NCI-H187 treated with DMSO at 0.1 percent for 48 hours (cell line): ENCODE measurements at places on chromosomes 6 and 20.

DNA sequence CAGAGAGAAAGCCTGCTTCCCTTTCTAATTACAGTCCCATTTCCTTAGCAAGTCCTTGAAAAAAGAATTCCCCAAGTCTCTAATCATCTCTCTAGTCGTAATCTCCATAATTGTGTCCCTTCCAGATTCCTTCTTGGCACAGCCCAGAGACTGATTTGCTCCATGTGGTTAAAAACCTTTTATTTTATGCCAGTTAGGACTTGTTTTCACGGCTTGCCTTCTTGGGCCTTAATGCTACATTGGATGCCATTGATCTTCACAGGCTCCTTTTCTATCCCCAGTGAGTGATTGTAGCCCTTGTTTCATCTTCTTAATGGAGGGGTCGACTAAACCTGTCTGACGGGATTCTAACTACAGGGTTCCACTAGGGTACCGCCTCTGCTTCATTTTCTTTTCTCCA is 650.6 kb upstream of the ARID1B start:
- no peak for DNase-seq

- DNase-seq, result no peak
Measured at GRCh38 chr20:49757597-49757996, 43.9 kb upstream of the B4GALT5 start.

GRCh38 chr6:27472182-27472616 is 706 bp downstream of the ZNF184 start:
- DNase-seq, result no peak

DNA sequence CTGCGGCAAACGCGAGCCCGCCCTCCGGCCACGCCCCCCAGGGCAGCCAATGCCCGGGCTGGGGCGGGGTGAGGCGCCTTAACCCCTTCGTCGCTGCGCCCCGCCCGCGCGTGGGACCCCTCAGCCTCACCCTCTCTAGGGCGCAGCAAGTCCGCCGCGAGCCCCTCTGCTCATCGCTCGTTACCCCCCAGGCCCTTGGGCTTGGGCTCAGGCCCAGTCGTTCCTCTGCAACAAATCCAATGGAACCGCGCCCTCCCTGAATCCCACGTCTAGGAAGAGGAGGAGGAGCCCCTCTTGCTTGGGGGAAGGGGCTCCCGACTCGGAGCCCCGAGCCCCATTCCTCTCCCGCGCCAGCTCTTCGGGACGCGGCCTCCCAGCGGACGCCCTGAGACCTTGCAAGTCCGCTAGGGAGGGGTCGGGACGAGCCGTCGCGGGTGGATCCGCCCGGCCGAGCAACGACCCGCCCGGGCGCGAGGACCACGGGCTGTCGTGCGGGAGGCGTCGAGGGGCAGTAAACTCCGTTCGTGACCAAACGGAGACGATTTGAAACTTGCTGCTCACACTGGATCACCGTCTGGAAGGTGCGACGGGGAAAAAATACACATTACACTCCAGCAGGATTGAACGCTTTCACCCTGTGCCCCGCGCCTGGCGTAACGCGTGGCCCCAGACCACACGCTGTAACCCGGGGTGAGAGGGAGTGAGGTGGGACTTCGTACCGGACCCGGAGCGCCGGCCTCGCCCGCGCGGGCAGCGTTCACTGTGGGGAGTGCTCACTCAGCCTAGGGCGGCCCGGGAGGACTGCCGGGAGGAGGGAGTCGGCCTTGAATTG is 477 bp upstream of the LZTS3 start:
- DNase-seq, result peak; percentile 51

DNA sequence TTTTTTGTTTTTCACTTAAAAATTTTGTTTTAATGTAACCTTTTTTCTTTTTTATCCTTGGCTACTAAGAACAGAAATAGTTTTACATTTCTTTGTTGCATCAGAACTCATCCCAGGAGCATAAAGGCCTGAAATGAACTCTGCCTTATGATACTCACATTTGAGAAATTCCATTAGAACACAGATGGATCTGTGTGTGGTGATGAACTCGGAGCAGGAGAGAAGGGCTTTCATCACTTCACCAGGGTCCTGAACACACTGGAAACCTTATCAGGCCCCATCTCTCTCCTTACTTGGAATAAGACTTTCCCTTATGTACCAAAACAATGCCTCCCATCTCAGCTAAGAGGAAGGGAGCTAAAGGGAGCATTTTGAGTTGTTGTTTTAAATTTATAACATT is 139.4 kb downstream of the PHF3 start:
- no peak for DNase-seq

DNA sequence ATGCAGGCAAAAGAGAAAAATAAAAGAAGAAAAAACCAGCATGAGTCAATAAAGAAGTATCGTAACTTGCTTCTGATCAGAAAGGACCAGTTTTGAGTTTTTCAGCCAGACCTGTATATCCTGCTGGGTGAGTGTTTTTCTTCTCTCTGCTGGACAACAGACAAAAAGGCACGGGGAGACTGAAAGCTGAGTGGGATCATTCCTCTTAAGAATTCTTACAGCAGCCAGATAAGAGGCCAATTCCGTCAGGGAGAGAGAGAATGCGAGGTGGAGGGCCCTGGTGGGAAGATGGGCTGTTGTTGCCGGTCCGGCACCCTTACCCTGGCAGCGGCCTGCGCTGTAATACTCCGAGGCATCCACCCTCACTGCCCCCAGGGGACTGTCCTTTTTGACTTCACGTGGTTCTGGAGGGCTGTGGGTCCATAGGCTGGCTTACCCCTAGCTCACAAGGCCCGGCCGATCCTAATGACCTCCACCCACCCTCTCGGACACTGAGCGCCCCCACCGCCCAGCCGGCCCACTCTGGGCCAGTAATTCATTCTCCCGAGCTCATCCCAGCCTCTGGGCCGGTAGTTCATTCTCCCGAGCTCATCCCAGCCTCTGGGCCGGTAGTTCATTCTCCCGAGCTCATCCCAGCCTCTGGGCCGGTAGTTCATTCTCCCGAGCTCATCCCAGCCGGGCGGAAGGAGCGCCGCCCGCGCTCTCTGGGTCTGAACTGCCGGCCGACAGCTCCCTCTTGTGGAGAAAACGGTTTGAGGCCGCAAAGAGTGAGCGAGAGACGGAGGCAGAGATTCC is 118.3 kb upstream of the SIRPA start:
- no peak for DNase-seq

DNA sequence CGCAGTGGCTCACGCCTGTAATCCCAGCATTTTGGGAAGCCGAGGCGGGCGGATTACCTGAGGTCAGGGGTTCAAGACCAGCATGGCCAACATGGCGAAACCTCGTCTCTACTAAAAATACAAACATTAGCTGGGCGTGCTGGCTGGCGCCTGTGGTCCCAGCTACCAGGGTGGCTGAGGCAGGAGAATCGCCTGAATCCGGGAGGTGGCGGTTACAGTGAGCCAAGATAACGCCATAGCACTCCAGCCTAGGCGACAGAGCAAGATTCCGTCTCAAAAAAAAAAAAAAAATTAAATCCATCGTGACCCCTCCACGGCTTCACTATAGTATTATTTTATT is 1.2 kb upstream of the CPNE1 start:
- no peak for DNase-seq

GRCh38 chr6:16238963-16239797 is 793 bp downstream of the GMPR start:
- DNase-seq, result no peak

DNA sequence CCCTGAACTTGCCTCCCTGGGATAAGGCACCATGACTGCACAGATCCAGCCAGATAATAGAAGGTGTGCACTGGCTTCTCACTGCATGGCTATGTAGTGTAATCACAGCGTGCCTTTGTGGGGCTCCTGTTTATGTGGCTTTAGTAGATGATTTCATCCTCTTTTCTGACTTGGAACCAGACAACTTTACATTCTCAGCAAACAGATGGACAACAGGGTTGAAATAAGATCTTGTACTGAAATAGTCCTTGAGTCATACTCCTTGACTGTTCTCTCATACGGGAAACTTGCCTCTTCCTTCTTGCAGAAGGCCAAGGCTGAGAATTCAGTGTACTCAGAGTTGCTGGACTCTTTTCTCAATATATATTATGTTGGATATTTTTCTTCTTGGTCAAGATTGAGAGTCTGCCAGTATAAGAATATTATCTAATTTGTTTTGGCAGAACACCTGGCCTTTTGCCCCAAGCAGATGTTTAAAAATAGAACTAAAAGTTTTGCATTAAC is 25.0 kb upstream of the RNF144B start:
- DNase-seq, result no peak

- peak; percentile 36 for DNase-seq
Measured at GRCh38 chr6:9455864-9456658, 958.8 kb downstream of the TFAP2A start.

DNA sequence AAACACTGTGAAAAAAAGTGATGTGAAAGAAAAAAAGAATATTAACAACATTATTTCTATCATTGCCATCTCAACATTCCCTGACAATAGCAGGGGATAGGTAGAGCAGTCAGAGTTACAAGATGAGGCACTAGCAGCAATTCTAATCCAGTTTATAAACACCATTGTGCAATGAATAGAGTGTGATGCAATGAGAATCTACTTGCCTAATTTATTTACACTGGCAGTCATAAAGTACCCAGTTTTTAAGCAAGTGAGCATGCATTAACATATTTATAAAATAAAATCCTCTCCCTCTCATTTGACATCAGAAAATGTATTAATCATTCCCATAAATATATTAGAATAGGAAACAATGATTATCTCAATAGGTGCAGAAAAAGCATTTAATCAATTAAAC is 2.5 kb upstream of the MANEA start:
- no peak for DNase-seq

GRCh38 chr6:163226836-163227485 is 187.6 kb upstream of the QKI start:
- no peak for DNase-seq

GRCh38 chr6:111890988-111891387 is 17.7 kb upstream of the FYN start:
- DNase-seq, result no peak
